Germinal center (tissue), 1 donor: ENCODE measurements at places on chromosomes 16 and 17.

DNA sequence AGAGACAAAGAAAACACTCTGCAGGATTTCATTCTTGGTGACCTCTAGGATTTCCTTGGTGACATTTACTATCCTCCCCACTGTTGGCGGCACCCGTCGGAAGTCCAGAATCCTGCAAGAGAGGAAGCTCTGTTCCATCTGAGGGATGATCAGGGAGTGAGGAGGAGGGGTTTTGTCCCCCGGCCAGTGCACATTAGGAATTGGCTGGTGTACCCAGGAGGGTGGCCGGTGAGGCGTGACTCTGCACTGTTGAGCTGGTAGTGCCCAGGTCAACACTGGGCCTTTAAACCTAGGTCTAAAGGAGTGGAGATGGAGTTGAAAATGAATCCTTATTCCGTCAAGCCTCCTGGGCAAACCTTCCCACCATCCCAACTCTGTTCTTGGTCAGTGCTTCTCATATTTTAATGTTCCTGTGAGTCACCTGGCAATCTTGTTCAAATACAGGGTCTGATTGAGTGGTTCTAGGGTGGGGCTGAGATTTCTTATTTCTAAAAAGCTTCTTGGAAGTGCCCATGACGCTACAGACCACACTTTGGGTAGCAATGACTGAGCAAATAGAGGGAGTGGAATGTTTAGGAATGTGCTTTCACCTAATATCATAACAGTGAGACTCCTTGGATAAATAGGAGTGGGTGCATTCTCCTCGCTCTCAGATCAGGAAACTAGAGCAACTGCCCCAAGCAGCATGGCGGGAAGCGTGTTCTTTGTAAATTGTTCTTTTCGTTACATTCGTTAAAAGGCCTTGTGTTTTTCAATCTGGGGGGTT is 30.7 kb downstream of the PRKAR1A start:
- DNase-seq = no peak

- no peak for DNase-seq
Observed at GRCh38 chr16:68406458-68407152, 41.7 kb downstream of the SMPD3 start.

- DNase-seq = peak; percentile 37
Observed at GRCh38 chr16:85616607-85617321, 3.6 kb downstream of the GSE1 start.

- DNase-seq = no peak
Observed at GRCh38 chr17:46815474-46816353, 2.8 kb downstream of the WNT3 start.

DNA sequence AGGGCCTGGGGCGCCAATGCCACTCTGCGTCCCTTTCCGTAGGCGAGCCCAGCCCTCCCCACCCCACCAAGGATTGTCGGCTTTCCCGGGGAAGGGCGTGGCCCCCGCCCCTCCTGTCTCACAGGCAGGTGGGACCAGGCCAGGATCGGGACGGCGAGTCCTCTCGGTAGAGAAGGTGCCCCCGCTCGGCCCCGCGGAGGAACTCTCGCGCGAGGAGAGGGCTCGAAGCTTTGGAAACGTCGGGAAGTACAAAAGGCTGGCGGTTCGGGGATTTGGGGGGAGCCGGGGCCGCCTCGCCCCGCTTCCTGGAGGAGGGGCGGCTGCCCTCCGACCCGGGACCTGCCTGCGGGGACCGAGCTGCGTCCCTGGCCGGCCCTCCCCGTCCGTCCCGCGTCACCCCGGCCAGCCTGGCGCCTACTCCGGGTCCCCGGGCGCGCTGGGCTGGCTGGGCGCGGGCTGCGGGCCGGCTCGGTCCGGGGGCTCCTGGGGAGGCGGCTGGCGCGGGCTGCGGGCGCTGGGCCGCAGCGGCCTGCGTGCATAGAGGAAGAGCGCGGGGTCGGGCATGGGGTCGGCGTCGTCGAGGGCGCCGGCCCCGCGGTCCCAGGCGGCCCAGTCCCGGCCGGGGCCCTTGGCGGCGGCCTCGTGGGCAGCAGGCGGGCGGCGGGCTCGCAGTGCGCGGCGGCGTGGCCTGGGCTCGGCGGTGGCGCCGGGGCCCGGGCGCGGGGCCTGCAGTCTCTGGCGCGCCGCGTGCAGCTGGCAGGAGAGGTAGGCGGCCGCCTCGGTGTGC is 12.6 kb upstream of the CLUH start:
- DNase-seq = no peak

GRCh38 chr16:24319126-24319814 is 63.1 kb downstream of the CACNG3 start:
- DNase-seq = no peak

DNA sequence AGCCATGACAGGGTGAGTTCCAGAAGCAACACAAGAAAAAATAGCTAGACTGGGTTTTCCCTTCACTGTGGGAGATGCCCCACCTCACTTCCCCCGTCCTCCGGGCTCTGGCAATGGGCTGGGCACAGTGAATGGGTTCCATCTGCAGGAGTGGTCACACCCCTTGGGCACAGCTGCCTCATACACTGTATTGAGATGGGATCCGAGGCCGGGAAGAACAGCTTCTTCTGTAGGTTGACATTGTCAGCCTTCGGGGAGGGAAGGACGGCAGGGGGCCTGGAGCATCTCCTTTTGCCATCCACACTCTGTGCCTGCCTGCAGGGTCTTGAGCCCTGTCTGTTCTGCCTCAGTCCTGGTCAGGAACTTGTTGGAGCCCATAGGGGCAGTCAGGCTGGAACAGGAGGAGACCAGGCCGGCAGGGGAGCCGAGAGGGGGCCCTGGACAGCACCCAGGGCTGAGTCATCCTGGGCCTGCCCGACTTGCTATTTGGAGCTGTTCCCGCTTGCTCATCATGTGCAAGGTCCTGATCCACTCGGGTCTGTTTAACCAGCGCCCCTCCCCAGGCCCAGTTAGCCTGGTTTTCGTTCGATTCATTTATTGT is 286.7 kb downstream of the SEC14L1 start:
- no peak for DNase-seq

- no peak for DNase-seq
Observed at GRCh38 chr17:10193632-10194031, 4.8 kb downstream of the GAS7 start.

- DNase-seq = no peak
Observed at GRCh38 chr16:86726340-86726739, 148.0 kb downstream of the FOXL1 start.

DNA sequence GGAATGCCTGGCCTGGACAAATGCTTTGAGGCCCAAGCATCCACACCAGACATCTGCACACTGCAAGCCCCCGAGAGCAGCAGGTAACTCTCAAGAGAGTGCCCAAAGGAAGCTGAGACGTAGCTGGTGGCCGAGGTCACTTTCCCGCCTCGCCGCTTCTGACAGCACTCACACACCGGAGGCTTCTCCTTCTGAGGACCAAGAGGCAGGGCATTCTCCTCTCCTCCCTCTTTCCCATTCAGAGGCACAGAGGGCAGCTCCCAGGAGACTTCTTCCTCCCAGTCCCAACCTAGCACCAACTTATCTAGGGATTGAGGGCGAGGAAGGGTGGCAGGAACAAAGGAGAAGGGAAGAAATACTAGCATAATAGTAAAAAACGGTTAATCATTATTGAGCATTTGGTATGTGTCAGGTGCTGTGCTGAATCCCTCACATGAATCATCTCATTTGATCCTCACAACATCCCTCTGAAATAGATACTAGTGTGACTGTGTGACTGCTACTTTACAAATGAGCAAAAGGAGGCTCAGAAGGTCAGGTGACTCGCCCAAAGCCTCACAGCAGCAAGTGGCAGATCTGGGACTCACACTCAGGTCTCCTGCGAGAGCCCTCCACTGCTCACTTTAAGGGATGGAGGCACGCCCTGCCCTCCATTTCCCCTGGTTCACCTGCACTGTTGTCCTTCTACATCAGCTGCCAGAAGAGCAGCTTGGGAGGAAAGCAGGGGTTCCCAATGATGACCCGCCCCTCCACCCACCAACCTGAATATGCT is 41.8 kb downstream of the MYO18A start:
- peak; percentile 33 for DNase-seq

DNA sequence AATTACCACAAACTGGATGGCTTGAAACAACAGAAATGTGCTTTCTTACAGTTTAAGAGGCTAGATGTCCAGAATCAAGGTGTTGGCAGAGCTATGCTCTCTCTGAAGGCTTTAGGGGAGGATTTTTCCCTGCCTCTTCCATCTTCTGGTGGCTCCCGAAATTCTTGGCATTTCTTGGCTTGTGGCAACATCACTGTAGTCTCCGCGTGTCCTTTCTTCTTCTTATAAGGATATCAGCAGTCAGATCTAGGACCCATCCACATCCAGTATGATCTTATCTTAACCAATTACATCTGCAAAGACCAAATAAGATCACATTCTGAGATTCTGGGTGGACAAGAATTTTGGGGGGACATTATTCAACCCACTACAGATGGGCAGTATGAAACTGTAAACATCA is 119.2 kb upstream of the PMFBP1 start:
- DNase-seq = no peak

GRCh38 chr16:28106467-28107215 is 43.1 kb upstream of the GSG1L start:
- no peak for DNase-seq

- no peak for DNase-seq
Observed at GRCh38 chr17:48429156-48429555, 858 bp downstream of the SKAP1 start.

DNA sequence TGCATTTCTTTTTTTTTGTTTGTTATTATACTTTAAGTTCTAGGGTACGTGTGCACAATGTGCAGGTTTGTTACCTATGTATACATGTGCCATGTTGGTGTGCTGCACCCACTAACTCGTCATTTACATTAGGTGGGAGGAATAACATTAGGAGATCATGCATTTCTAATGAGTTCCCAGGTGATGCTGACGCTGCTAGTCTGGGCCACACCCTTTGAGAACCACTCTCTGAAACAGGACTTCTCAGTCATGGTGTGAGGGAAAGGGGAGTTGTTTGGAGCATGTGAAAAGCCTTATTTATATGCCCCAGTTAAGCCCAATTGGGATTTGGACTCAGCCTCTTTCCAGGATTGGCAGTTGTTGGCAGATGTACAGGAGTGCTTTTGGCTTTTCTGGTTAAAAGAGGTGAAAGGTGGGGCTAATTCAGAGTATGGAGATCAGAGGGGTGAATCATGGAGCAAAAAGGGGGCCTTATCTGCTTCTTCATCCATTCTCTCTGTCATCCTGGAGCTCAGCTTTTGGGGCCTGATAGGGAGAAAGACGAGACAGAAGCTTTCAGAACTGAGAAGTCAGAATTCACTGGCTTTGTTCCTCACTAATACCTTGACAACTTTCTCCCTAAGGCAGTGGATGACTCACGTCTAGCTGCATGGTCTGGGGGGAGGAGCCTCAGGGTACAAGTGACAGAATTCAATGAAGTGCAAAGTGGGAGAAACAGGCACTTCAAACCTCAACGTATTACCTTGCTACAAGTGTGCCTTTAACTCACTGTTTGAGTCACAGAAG is 180.0 kb upstream of the CACNG3 start:
- DNase-seq = no peak

GRCh38 chr16:11020792-11021551 is 76.6 kb downstream of the CLEC16A start:
- DNase-seq = no peak

- DNase-seq = no peak
Observed at GRCh38 chr16:1903845-1904840, 14.1 kb downstream of the HS3ST6 start.

- no peak for DNase-seq
Observed at GRCh38 chr16:19831678-19832077, 53.0 kb downstream of the GPRC5B start.

GRCh38 chr16:50626868-50627267 is 54.2 kb downstream of the SNX20 start:
- no peak for DNase-seq

DNA sequence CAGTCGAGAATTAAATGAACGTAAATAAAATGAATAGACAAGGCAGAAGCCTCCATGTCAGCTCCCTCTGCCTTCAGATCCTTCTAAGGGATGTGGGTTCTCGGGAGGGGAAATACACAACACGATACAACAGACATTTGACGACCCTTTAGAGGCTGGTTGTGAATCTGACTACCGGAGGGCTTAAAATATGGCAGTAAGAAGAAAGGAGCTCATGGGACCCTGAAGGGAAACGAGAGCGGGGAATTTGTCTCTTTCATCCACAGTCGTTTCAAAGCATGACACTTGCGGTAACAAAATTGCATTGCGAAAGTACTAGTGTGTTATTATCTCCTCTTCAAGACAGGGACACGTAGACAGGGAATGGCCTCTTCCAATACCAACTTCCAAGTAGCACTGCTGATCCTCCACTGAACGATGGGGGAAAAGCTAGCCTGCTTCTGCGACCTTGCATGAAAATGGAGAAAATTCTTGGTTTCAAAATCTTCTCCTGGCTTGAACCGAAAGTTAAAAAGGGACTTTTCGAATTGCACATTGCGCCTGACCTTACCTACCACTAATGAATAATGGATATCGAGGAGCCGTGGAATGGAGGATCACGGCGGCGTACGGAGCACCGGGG is 1.2 kb upstream of the TNRC6C start:
- peak; percentile 7 for DNase-seq

GRCh38 chr16:73086108-73086507 is 38.2 kb upstream of the ZFHX3 start:
- no peak for DNase-seq
